GM20000 (cell line): ENCODE measurements at places on chromosomes 2 and 18.

DNA sequence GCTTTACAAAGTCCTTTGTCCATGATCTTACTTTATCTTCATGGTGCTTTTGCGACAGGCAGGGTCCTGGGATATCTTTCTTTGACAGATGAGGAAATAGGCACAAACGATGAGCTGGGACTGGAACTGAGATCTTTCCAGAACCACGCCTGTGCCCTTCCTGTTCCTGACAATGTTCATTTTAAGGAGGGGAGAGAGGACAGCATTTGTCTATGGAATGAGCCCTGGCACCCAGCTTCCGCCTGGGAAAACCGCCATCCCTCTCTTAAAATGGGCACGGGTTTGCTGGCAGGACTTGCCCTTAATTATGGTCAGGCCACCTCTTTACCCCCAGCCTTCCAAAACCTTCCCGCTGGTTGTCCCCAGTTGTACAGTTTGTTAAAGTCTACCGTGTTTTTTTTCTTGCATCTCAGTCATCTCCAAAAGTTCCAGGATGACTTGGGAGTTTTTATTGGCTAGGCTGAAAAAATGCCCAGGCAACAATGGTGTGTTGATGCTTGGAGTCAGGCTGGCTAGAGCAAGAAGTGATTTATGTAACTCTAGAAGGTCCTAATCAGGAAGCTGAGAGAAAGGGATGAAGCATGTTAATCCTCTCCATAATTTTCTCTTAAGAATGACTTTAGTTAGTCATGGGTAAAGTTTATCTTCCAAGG, 264.9 kb upstream of the EPAS1 start:
- DNase-seq: no peak

GRCh38 chr2:29196792-29197788, 81.9 kb downstream of the CLIP4 start:
- peak; percentile 74 for DNase-seq

DNA sequence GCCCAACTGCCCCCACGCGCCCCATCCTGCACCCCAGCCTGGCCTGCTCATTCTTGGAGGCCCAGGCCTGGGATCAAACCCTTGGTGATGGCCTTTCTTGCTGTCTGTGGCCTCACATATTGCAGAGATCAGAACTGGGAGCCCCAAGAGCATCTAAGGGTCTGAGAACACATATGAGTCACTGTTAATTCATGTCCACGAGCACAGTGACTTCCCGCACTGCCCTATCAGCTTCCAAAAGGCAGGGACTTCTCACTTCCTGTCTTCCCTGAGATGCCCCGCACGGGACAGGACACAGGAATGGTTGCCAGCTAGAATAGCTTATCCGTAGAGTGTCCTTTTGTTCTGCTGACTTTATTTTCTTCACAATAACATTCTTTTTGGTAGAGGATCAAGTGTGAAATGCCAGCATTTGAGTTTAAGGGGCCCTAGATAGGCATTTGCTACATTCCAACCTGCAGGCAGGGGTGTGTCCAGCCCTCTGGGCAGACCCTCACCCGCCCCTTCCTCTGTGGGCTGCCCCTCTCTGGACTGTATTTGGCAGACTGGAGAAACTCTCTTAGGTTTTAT, 21.1 kb upstream of the CELF4 start:
- DNase-seq: no peak

DNA sequence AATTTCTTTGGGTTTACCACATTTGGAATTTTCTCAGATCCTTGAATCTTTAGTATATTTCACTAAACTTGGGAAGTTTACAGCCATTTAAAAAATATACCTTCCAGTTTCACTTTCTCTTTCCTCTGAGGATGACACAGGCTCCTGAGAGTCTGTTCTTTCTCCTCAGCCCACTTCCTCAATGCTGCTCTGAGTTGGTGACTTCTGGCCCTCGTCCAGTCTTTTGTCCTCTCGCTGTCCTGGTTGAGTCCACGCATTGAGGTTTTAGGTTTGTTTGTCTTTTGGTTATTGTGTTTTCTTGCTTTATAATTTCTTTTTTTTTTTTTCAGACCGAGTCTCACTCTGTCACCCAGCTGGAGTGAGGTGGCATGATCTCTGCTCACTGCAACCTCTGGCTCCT, 40.7 kb upstream of the GALR1 start:
- DNase-seq: peak; percentile 68

DNA sequence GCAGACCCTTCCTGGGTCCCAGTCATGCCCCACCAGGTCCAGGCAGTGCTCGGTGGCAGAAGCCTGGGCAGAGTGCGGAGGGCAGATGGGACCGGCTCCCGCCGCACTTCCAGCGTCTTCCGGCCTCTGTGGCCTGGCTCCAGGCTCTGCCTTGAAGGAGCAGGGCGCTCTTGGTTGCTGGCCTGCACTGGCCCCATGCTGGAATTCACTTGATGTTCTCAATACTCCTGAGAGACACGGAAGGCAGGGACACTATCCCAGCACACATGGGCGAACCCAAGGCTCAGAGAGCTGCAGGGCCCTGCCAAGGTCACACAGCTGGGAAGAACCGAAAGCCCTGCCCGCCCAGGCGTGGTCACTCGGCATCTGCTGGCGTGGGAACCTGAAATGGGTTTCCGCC, 87.6 kb upstream of the ODC1 start:
- DNase-seq: no peak

DNA sequence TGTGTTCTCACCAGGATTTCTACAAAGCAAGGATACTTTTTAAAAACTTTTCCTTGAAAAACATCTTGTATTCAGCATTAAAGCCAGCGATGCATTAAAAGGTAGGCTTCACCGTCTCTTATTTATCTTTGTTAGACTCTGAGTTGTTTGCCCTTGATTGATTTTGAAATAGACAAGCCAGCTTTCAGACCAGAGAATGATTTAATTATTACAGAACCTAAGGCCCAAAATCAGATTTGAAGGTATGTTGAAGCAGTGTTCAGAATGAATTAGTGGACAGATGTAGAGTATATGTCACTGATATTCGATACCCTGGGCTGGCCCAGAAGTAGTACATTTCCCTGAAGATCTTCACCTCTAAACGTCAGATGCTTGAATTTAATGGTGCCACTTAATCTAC, 136.4 kb downstream of the THSD7B start:
- no peak for DNase-seq

DNA sequence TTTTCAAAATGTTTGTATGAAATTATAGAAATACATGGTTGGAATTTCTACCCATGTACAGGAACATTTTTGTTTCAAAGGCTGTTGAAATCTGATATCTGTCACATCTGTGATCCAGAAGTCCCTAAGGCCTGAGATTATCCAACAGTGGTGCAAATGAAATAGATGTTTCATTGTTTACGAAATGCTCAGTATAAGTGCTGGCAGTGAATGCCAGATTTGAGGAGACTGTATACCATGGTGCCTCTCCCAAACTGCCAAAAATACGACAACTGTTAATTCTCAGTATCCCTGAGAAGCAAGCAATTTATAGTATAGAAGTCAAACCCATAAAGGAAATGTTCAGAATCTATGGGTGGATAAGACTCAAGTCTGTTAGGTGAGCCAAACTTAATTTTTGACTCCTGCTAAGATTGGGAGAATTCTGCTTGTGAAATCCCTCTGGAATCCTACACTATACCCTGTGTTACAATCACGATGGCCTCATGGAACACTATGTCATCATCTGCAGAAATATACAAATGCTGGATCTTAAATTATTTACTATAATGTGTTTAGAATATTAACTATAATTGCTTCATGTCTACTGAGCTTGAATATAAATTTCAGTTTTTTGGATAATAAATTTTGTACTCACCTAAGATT, 71.2 kb upstream of the DOCK10 start:
- DNase-seq: no peak

- DNase-seq: no peak
These were observed 16.4 kb downstream of the MTCL1 start for GRCh38 chr18:8721716-8722115.

DNA sequence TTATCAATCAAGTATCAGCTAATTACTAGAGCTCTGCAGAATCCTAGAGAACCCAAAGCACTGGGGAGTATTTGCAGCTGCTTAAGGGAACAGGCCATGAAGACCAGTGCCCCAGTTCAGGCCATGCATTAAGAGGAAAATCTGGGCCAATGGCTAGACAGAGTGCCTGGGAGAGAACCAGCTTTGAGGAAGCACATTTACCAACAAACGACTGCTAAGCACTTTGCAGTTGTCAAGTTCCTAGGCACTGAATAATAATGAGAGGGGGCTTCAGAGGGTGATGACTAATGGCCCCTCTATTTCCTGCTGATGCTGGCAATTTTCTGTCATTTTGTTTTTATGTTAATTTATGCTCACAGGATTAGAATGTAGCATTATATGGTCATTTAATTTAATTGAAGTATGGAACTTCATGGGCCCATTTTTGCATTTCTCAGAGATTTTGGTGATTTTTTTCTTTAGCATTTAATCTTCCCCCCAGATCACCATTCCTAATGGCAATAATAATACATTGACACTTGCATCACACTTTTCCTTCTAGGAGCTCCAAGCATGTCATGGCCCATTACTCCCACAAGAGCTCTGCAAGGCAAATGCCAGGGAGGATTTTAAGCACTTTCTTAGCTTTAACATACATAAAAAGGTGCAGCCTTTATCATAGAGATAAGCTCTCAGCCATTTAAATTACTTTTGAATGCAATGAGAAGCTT, 147.7 kb upstream of the SPATS2L start:
- no peak for DNase-seq

GRCh38 chr18:61064911-61065310, 268.3 kb upstream of the CDH20 start:
- DNase-seq: no peak

DNA sequence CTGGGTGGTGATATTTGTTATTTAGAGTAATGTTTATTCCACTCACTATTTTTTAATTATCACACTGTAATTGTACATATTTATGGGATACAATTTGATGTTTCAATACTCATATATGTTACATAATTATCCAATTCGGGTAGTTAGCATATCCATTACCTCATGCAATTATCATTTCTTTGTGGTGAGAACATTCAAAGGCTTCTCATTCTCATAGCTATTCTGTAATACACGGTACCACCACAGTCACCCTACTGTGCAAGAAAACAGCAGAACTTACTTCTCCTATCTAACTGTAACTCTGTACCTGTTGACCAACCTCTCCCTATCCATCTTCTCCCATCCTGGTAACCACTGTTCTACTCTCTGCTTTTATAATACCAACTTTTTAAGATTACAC, 4.6 kb downstream of the TBC1D8 start:
- no peak for DNase-seq

GRCh38 chr2:156797832-156798231, 361.7 kb downstream of the GPD2 start:
- no peak for DNase-seq
